ENCODE measurements at places on chromosomes 6 and 20.
A peak's percentile ranks its signal among the peaks of the same experiment; 100 is the strongest.

DNA sequence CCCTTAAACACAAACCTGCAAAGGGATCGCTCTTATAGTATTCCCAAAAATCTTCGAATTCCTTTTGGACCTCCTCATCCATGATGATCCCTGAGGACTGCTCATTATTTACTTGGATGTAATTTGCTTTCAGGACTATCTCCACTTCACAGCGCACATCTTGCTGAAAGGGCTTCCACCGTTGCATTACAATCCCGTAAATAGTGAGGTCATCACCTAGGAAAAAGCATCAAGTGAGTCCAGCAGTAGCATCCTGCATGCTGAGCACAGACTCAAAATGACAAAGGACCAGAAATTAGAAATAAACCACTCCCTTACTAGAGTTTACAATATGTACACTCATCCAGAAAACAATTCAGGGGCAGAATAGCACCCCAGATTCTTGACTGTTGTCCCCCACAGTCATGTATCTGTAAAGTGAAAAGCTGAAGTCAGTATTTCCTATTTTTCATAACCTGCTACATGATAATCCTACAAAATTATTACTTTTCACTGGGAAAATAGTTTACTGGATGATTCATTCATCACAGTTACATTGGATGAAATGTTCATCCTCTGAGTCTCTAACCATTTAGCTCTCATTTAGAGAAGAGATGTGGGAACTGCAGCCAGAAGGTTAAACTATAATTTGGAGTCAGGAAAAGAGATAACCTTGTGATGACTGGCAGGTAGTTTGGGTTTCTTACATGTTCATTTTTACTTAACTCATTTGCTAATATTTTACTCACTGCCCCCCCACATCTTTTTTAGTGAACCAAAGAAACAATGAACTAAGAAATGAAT, 17.2 kb downstream of the MCM9 start:
- DNase-seq, result no peak

GRCh38 chr6:151091571-151091970, 148.2 kb upstream of the AKAP12 start:
- no peak for DNase-seq

- no peak for DNase-seq
Measured at GRCh38 chr6:9417400-9417799, 982.1 kb upstream of the SLC35B3 start.

DNA sequence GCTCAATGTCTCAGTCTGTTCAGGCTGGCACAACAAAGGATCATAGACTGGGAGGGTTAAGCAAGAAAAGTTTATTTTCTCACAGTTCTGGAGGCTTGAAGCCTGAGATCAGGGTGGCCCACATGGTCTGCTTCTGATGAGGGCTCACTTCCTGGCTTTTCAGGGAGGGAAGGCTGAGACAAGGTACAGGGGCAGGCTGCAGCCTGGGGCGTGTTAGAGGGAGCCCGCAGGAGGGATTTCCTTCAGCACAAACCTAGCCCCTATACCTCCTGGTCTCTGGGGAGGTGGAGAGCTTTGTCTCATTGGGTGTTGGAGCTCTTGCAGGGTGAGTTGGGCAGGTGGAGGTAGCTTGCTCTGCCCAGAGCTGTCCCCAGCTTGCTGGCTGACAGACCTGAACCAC, 81.1 kb upstream of the GPR6 start:
- DNase-seq, result no peak

GRCh38 chr6:140572129-140572528, 1197.7 kb upstream of the CITED2 start:
- no peak for DNase-seq

DNA sequence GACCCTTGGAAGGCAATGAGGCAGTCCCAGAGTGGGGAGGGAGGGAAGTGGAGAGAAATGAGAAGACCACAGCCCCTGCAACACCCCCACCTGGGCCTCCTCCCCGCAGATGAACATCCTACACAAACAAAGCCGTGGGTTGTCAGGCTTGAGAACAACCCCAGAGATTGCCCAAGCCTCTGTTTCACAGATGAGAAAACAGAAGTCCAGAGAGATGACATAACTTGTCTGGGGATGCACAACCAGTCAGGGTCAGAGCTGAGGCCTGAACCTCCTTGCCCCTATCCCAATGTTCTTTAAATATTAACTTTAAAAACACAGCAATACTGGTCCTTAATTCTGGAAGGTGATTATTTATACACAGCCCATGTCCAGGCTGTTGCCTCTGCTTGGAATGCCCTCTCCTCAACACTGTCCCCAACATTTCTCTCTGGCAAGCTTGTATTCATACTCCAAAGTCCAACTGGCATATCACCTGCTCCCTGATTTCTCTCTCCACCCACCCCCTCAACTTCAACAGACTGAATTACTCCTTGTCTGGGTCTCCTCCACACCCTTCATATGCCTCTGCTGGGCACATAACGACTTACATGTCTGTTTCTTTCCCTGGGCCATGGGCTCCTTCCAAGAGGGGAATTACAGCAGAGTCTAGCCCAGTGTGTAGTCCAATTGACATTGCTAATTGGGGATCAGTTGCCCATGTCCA, 135.5 kb upstream of the LRFN2 start:
- no peak for DNase-seq

- DNase-seq, result no peak
Measured at GRCh38 chr6:46972531-46972930, 50.8 kb upstream of the ADGRF5 start.

GRCh38 chr6:116166369-116166768, 40.4 kb upstream of the COL10A1 start:
- no peak for DNase-seq

- DNase-seq, result no peak
Measured at GRCh38 chr6:147627411-147627810, 118.9 kb downstream of the SAMD5 start.

DNA sequence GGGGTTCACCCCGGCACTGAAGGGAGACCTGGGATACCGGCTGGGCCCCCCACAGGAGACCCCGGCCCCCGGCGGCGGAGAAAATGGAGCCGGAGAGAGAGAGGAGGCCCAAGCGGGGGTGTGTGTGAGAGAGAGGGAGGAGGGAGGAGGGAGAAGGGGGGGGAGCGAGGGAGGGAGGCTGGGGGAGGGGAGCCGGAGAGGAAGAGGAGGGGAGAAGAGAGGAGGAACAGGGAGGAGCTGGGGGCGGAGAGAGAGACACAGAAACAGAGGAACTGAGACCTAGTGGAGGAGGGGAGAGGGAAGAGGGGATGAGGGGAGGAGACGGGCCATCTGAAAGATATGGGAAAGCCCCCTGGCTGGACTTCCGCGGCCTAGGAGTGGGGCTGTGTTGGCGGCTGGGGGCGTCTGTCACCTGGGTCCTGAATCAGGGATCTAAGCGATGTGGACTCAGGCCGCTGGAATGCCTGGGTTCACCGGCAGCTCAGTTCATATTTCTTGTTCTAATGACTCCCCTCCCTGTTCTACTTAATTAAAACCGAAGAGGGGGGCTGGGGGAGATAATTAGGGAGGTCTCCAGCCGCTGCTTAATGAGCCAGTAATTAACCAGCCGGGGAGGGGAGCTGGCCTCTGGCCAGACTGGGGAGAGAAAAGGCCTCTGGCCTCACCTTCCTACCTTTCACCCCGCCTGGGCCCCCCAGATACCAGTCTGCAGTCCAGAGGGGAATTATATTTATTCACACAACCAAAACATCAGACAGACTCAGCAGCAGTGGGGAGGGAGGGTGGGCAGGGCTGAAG, at the start of gene PBX2:
TSS of gene PBX2 (minus strand) at position 149 of the 798 bp plus-strand sequence. CDS start 287 bp downstream, outside the sequence.
- peak; percentile 57 for DNase-seq

DNA sequence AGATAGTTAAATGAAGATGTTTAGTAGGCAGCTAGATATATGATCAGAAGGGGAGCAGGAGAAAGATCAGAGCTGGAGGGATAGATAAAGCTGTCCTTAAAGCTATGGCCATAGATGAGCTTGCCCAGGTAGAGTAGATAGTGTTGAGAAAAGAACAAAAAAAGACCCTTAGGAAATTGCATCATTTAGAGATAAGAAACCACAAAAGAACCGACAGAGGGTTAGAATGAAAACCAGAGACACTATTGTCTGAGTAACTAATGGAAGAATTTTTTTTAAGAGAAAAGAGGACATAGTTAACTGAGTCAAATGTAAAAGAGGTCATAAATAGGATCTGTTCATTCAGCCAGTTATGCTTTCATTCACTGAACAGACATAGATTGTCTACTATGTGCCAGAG, 101.8 kb downstream of the TNFAIP3 start:
- DNase-seq, result no peak

- DNase-seq, result no peak
Measured at GRCh38 chr20:4809707-4810106, 88.0 kb downstream of the PRND start.

DNA sequence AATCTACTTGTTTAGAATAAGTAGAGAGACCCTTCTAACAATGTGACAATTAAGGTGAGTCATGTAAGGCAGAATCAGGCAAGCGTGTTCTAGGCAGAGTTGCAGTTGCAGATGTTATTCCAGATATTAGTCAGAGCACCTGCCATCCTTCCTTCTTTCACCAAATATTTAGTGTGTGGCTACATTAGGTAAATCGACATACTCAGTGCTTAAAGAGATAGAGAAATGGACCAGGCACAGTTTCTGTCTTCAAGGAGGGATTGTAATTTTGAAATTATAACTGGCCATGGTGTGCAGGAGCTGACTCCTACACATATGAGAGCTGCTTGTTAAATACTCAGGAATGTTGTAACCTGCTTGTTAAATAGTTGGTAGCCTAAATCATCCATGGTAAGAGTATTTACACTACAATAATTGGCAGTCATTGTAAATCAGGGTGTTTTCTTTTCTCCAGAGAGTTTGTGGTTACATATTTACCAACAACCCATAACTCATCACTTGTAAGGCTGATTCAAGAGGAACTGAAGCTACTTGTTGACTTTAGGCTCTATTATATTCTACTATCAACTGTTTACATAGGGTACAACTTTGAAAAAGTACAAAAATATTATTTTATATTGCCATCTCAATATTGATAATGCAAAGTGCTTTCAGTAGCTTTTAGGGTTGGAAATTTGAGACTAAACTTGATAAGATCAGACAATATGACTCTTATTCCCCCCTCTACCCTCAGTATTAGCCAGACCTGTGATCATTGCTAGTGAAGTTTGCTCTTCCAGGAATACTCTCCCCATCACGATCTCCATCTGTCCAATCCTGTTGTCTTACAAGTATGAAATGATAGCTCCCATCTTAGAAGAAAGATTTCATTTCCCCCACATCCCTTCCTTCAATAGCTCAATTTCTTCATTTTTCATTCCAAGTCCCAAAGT, 607.1 kb downstream of the COL12A1 start:
- no peak for DNase-seq

DNA sequence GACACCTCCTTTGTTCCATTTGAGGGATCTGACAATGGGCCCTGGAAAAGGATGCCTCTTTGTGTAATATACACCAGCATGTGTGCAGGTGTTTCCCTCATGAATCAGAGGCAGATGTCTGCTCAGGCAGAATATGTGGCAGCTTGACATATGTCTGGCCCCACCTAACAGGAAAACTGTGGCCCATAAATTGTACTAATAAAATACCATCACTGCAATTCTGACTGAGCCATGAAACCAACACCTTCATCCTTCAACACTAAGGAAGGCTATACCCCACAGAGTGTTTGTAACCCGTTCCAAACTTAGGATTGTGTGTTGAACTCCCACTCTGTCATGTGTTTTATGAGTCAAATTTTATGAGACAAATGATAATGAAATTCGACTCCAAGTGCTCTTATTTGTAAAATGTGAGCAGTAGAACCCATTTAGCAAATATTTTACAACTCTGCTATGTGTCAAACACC, 22.7 kb downstream of the LAMA4 start:
- DNase-seq, result no peak

DNA sequence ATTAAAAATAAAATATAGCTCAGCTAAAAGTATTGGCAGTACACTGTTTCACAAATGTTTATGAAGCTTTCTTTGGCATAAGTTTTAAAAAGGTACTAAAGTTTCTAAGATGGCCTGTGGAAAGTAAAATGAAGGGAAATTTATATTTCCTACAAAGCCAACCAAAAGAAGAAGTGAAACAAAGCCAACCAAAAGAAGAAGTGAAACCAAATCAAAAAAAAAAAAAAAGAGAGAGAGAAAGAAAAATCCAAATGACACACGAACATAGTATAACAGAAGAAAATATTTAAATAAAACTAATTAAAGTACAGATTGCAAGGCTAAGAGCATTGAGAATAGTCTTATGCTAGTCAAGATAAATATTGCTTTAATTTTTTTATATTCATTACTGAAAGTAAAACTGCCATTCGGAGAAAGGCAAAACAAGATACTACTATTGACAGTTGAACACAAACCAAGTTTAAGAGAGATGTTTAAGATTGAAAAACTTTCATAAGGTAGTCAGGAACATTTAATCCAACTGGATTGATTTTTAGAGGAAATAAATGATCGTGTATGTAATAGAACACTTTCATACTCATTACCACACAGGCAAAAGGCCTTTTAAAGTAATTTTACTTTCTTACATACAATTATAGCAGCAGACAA, 12.8 kb upstream of the KHDRBS2 start:
- no peak for DNase-seq

DNA sequence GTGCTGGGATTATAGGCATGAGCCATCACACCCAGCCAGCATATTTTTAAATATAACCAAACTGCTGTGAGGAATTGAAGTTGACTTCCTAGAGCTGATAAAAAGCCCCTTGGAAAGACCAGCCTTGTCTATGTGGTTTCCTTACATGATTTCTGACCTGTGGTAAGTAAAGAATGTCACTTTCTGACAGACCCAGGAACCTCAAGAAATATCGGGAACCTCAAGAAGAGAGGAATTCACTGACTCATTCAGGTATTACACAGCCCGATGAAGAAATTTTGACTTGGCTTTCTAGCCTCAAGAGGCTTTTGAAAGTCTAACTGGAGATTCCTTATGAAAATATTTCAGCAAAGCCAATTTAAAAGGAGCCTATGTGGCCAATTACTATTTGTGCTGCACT, 71.8 kb downstream of the FOXF2 start:
- DNase-seq, result no peak

DNA sequence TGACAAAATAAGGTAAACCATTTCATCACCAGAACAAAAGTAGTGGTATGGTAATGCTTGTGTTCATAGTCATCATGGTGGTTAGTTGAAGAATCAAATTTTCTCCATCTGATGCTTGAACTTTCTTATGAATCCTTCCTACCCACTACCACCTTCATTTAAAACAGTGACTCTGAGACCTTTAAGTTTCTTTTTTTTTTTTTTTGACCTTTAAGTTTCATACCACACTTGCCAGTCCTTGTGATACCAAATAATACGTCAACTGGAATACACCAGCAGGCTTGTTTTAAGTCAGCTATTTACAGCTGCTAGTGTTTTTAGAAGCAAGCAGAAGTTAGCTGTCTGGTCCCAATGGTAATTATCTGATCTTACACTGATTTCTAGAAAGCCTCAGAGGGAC, 413.4 kb upstream of the SOX4 start:
- no peak for DNase-seq

Measured in activated CD8-positive, alpha-beta memory T cell treated with anti-CD3 and anti-CD28 coated beads for 1 hour (primary cell).